ENCODE measurements at places on chromosomes 2 and 18.

DNA sequence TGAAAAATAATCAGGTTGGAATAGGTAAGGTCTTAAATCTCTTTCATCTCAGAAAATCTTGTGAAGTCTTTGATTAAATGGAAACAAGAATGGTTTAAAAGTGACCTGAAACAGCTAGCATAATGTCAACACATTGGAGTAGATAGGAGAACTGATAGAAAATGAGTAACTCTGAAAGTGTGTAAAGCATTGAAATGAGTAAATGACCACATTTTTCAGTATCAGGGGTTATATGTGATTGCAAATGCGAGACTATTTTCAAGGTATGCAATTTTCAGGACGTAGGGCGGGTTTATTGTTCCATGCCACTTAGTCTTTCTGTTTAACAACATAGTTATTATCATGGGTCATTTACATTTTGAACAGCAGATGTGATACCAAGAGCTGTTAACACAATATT, 1383.2 kb downstream of the LRP1B start:
- peak; percentile 1 for DNase-seq

DNA sequence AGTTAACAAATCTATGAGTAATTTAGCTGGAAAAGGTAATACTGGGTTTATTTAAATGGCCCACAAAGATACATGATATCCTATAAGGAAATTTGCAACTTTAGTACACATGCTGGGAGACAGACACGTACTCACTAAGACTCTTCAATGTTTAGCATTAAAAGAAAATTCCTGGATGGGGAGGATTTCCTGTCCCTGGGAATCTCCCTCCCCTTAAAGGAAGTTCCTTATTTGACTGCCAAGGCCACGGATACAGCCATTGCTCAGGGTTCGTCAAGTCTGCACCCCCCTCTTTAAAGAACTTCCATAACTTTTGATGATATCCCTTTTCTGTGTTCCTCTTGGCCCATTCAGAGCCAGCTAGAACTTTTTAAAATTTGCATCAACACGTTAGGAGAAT, 267.6 kb downstream of the CD226 start:
- DNase-seq = no peak

- DNase-seq = no peak
Measured at GRCh38 chr2:216189410-216189809, 80.3 kb downstream of the XRCC5 start.

- DNase-seq = no peak
Measured at GRCh38 chr2:232887171-232887850, 17.2 kb downstream of the SNORC start.

GRCh38 chr2:109260116-109260855, 131.3 kb downstream of the SH3RF3 start:
- no peak for DNase-seq

All from GM12891 (cell line).